Effector memory CD4-positive, alpha-beta T cell (primary cell): ENCODE measurements at places on chromosomes 1 and 21.

DNA sequence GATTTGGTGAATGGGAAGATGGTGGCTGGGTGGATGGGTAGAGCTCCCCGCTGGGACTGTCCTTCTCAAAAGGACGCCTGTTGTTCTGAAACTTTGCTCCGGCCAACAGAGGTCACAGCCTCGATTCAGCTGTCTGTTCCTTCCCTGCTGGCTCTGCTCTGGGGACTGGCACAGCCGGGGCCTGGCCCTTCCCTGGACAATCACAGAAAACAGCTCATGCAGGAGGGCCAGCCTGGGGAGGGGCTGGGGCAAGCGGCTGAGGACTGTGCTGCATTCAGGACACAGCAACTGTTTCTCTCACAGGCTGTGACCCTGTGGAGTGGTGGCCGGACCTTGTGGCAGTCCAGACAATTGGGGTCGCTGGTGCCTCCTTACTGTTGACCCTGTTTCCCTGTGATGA is 110.7 kb upstream of the TMEM51 start:
- DNase-seq: no peak

DNA sequence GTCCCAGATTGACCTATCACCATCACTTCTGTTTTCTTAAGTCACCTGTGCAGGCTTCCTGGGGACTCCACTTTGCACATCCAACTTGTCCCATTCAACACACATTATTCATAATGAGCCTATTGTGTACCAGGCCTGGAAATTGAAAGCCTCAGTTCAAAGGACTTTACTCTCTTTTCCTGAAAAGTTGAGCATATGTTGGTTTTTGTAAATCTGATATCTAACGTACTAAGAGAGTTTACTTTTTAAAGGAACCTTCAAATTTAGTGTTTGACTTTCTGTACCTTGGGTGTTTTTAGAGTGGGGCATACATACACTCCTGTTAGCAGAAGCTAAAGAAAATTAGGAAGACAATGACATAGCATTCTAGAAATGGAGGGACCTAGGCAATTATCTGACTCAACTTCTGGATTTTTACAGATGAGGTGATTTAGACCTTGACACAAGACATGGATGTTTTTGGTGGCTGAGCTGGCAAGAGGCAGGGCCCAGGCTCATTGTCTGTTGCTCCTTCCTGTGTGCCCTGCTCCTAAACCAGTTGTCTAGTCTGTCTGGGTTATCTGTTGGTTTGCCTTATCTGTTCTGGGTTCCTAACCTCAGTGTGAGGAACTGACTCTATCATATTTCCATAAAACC is 336.5 kb downstream of the RPS6KC1 start:
- DNase-seq: no peak

- no peak for DNase-seq
Measured at GRCh38 chr1:151846062-151846568, 6.5 kb upstream of the C2CD4D start.

GRCh38 chr21:44713846-44714245 is 2.5 kb upstream of the TSPEAR start:
- DNase-seq: no peak

DNA sequence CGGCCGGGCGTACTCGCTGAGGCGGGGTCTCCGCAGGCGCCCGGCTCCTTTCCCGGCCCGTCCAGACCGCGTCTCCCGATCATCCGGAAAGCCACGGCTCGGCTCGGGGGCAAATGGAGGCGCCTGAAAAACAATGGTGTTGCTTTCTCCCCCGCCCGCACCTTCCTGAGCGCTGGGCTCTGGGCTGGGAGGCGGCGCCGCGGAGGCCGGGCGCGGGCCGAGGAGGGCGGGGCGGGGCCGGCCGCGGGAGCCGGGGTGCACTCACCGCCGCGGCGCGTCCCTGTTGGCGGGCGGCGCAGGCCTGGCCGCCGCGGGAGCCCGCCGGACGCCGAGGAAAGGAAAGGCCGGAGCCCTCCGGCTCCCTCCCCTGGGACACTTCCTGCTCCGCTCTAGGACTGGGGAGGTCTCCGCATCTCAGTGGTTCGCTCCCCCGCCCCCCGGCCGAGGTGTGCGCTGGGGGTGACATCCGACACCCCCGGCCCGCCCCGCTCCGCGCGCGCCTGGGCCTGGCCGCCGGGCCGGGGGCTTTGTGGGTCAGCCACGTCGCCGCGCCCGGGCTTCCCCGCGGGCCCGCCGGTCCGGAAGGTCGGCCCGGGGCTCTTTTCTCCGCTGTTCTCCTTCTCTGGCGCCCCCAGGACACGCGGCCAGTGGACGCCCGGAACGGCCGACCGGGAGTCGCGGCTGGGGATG is at the start of gene ZNF496:
Gene ZNF496 (minus strand): TSS at position 343 of the 690 bp plus-strand sequence. CDS start 2,289 bp downstream, outside the sequence.
- DNase-seq: no peak

DNA sequence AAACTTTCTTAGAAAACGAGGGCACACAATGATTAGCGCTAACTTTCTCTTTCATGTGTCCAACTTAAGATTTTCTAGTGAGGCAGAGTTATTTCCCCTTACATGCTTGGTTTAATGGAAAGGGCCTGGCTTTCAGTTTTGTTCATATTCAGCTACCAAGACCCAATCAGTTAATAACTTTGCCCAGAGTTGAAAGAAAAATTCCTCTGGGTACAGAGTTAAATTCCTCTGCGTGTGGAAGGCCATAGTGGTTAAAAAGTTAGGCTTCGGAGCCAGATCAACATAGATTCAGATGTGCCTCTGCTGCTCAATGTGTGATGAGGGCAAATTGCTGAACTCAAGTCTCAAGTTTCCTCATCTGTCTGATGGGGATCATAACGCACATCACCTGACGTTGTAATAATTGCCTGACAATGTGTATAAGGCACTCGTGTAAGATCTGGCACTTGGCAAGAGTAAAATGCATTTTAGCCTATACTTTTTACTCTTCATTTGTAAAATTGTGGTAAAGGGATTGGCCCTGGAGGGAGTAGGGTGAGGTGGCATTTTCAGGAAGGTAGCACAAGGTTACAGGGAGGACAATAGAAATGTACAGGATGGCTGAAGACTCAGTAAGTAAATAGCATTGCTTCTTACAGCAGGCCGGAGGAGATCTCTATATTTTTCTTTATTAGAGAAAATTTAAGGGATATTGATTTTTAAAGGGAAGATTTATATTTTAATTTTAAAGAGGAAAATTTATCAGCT is 103.4 kb downstream of the ROR1 start:
- DNase-seq: no peak

GRCh38 chr1:157155658-157156057 is 17.5 kb upstream of the ETV3 start:
- no peak for DNase-seq

DNA sequence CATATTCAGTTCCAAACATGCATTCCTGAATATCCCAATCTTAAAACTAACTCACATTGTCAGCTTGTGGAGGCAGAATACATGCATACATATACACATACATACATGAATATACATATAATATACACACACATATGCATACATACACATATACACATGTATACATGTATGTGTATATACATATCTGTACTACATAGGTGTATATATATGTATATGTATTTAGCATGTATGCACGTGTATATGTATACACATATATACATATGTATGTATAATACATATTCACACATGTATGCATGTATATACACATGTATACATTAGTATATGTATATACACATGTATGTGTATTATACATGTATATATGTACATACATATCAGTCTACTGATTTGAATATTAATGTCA is 1.2 kb upstream of the ZNF691 start:
- DNase-seq: no peak

GRCh38 chr1:228210076-228210651 is 2.3 kb downstream of the OBSCN start:
- DNase-seq: no peak

DNA sequence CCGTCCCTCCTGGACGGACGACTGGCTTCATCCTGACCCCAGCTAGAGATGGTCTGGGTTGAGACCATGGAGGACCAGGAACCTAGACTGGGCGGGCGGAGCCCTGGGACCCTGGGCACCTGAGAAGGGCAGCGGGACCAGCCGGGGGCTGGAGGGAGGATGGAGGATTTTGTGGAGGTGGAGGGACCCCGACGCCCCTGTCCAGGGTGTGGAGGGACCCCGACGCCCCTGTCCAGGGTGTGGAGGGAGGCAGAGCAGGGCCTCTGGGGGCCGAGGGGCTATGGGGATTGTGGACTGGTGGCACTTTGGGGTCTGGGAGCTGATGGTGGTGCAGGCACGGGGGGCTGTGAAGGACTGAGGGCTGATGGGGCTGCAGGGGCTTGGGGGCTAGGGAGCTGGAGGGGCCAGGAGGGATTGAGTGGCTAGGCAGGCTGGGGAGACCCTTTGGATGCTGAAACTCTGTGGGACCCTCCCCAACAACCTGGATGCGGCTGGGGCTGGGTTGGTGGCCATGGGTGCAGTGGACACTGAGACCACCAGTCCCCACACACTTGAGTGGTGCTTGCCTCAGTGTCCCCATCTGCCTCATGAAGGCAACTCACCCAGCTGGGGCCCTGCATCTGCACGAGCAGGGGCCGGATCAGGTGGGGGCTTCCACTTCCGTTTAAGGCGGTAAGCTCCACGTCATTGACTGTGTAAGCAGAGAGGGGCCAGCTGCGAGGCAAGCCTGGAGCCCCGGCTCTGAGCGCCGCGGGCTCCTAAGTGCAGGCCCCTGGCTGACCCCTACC is 7.4 kb downstream of the GJC2 start:
- DNase-seq: no peak

DNA sequence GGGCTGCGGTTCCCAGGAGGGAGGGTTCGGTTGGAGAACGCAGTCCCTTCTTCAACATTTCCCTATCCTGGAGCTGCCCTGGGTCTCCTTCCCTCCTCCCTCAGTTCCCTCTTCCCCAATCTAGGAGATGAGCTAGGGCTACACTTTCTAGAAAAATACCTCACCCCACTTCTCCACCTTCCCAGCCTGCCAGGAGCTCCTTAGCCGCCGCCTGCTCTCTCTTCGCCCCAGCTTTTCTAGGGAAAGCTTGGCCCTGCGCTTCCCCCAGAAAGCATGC is 488 bp upstream of the ADAMTS1 start:
- no peak for DNase-seq

DNA sequence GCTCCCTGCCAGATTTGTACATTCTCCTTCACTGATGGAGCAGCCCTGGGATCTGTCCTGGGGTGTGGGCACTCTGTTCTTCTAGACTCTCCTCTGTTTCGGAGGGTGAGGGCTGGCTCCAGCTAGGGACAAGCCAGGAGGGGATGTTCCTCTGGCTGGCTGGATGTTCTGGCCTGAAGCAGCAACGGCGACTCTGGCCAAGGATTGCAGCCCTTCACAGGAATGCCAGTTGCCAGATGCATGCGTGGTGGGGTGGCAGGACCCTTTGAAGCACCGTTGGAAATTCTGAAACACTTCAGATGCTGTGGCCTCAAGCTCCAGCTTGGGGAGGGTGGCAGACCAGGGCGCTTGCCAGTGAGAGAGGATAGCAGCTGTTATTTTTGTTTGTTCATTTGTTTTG is 210.9 kb downstream of the TRABD2B start:
- DNase-seq: no peak

DNA sequence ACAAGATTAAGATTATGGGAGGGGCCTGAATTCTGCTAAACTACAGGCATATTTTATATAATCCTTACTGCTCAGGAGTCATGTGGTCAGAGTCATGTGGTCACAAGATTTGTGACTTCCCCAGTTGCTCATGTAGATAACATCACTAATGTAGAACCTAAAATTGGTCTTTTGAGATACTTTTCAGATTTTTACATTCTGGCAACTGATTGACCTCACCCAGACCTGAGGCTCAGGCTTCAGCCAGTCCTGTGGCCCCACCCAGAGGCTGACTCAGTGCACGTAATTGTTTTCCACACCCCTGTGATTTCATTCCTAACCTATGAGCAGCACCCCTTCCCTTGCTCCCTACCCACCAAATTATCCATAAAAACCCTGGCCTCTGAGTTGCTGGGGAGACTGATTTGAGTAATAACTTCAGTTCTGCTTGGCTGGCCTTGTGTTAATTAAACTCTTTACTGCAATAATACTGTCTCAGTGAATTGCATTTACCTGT is 41.7 kb upstream of the ZNF326 start:
- DNase-seq: no peak

DNA sequence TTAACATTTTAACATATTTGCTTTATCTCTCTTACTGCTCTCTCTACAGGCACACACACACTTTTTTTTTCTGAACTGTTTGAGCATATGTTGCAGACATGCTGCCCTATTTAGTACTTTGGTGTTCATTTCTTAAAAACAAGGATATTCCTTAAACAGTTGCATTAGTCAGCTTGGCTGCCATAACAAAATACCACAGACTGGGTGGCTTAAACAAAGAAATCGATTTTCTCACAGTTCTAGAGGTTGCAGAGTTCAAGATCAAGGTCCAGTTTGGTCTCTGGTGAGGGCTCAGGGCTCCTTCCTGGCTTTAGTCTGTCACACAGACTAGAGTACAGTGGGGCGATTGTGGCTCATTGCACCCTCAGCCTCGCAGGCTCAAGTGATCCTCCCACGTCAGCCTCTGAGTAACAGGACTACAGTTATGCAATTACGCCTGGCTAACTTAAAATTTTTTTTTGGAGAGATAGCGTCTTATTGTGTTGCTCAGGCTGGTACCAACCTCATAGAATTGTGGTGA is 46.7 kb downstream of the RPRD2 start:
- no peak for DNase-seq

- DNase-seq: no peak
Measured at GRCh38 chr1:218101409-218101808, 183.7 kb upstream of the RRP15 start.

GRCh38 chr1:151553659-151554058 is 13.6 kb downstream of the TUFT1 start:
- DNase-seq: no peak

- no peak for DNase-seq
Measured at GRCh38 chr1:235495551-235495950, 8.7 kb downstream of the B3GALNT2 start.
